Stimulated activated CD4-positive, alpha-beta T cell treated with anti-CD3 and anti-CD28 coated beads, Interleukin-4, amount 100 ng/mL, for 1 hour (primary cell): ENCODE measurements at places on chromosomes 7 and 10.

- no peak for DNase-seq
Measured at GRCh38 chr10:124357561-124357885, 61.2 kb downstream of the OAT start.

DNA sequence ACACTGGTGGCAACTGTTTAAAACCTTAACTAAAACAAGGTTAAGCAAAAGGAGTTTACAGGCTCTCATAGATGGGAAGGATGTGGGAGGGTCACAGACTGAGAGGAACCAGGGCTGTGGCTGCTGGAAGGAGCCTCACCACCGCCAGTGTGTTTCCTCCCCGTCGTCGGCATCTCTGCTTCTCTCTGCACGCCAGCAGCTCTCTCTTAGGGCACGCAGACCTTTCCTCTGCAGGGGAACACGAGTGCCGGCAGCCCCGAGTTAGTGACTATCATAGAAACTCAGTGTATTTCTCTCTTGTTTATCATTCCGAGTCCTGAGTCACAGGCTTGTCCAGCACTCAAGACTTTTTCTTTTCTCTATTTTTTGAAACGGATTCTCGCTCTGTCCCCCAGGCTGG lies 8.1 kb upstream of the SH2D4B start:
- DNase-seq = no peak

DNA sequence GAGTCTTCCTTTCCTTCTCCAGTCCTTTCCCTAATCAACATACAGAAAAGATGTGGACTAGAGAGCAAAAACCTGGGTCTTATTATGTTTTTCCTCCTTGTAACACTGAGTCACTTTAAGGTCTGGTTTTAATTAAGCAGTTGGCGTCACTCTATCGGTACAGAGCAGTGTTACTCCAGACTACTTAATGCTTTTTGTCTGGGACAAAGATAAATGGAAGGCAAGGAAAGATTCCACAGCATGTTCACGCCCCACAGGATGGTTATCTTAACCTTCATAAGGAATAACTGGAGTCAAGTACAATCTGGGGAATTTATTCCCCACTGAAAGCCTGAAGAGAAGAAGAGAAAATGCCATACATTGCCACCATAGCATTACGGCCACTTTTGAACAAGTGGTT lies 145.7 kb downstream of the ELAPOR2 start:
- DNase-seq = no peak

GRCh38 chr7:78542981-78543380 lies 744.4 kb downstream of the PHTF2 start:
- no peak for DNase-seq

DNA sequence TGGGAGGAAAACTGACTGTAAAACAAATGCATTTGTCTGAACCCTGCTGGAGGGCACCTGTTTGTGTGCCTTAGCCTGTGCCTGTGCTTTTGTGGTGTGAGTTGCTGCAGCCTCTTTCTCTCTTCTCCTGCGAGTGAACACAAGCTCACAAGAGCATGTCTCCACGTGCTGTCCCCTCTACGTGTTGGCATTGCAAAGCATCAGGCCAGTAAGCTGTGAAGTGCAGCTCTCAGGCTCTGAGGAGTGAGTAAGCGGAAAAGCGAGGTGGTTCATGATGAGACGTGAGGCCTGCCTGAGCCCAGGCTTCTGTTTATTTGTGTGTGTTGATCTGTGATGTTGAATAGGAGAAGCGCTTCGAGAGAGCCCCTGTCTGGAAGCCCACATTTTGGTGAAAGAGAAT lies 85.6 kb upstream of the PDCD4 start:
- no peak for DNase-seq
